ENCODE measurements at places on chromosomes 3 and 15. TPM values are rescaled to one million over a fixed set of nuclear protein-coding genes. Genes with fewer than 3 reads are reported as not detected.

- no peak for DNase-seq
Observed at GRCh38 chr3:177037241-177037640, 160.0 kb downstream of the TBL1XR1 start.

GRCh38 chr3:52402101-52402521 lies 42.8 kb downstream of the SEMA3G start:
- DNase-seq: no peak

GRCh38 chr3:172176061-172176770 lies 136.8 kb downstream of the FNDC3B start:
- DNase-seq: no peak

DNA sequence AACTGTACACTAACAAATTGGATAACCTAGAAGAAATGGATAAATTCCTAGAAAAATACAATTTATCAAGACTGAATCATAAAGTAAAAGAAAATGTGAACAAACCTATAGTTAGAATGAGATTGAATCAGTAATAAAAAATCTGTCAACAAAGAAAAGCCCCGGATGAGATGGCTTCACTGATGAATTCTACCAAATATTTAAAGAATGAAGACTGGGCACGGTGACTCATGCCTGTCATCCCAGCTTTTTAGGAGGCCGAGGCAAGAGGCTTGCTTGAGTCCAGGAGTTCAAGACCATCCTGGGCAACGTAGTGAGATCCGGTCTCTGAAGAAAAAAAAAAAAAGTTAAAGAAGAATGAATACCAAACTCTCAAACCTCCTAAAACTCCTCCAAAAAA lies 17.7 kb upstream of the AP4E1 start:
- no peak for DNase-seq

GRCh38 chr3:12451960-12452359 lies 32.3 kb upstream of the TSEN2 start:
- DNase-seq: no peak

FEZF2 gene
- not detected for total RNA-seq
